ENCODE measurements at places on chromosomes 5 and 9.

GRCh38 chr5:61468483-61468865, 136.4 kb downstream of the ZSWIM6 start:
- DNase-seq = no peak

GRCh38 chr5:141573489-141574121, 45.2 kb downstream of the DIAPH1 start:
- DNase-seq = no peak

DNA sequence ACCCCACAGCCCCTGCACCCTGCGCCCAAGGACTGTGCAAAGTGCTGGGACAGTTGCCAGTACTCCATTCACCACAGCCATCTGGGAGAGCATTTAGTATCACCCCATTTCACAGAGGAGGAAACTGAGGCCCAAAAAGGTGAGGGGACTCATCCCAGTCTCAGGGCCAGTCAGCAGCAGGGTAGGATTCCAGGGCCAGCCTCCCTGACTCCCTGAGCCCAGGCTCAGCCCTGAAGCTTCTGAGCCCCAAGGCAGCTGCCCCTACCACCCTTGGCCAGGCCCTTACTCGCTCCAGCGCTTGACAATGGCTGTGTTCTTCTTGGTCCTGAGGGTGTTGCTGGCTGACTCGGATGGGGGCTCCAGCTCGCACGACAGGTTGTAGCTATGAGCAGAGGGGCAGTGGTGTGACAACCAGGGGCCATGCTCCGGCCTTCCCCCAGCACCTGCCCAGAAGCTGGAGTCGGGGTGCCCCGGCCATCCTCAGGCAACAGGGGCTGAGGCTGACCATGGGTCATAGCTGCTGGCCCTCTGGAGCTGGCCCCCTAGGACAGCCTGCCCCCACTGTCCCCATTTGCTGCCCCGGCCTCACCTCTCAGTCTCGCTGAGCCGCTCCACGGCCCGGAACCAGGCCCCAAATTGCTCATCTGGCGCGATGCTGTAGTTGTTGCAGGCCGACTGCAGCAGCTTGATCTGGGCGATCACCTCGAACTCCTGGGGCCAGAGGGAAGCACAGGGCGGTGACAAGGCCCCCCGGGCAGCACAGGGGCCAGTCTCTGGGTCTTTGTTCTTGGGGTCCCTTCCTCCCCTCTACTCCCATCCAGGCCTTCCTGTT, 18.6 kb downstream of the RALGDS start:
- no peak for DNase-seq

GRCh38 chr5:157511651-157512644, 51.9 kb downstream of the NIPAL4 start:
- no peak for DNase-seq

DNA sequence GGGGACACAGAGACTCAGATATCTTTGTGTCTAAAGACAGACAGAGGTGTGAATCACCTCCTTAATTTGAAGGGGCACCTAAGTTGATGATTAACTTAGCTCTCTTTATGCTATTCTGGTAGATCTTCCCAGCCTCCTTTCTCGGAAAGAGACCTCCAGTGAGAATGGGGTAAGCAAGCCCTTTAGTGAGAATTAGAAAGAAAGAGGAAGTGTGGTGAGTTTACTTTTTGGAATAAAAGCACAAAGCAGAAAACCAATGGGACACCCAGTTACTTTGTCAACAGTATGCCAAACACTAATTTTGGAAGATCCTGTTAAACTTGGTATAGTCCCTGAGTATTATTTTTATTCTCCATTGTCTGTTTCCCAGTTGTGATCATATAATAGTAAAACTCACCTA, 302.8 kb upstream of the RASA1 start:
- no peak for DNase-seq

DNA sequence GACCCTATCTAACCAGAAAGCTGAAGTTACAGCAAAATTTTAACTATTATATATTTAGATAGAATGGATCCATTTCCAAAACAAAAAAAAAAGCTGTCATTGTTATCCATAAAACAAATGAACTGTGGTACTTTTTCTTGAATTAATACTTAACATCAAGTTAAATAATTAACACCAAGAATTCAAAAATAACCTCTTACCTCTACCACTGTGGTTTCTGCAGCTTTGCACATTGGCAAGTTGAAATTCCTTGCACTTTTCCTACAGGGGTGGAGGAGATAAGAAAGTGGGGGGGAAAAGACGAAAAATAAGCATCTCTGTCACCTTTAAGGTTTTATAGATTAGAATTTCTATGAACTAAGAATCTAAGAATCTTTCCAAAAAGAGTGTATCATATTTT, 30.0 kb downstream of the OXCT1 start:
- DNase-seq = no peak
